ENCODE measurements at places on chromosomes 11 and 22.

DNA sequence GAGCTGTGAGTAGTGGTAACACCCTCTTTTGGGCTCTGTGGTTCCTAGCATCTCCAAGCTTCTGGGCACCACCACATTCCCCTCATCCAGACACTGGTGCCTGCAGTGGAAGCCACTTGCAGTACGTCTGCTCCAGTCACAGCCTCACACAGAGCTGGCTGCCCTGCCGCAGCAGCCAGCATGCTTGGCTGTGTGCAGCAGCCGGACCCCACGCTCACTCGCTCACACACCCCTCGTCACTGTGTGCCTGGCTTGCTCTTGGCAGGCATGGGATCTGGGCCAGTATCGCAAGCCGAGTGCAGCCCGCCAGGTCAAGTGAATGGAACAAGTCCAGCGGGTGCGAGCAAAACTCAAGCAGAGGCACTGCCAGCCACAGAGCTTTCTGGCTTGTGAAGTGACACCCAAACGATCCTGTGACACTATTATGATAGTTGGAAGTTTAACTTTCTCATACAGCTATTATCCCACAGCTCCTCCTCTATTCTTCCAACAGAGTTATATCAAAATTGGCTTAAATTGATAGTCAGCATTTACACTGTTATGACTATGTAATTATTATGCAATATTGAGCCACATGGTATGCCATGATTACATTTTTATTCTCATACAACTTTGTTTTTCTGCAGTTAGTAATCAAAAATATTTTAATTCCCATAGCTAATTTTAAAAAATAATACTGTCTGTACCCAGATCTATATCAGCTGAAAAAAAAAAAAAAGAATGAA, 89.0 kb downstream of the CCDC73 start:
- no peak for DNase-seq

DNA sequence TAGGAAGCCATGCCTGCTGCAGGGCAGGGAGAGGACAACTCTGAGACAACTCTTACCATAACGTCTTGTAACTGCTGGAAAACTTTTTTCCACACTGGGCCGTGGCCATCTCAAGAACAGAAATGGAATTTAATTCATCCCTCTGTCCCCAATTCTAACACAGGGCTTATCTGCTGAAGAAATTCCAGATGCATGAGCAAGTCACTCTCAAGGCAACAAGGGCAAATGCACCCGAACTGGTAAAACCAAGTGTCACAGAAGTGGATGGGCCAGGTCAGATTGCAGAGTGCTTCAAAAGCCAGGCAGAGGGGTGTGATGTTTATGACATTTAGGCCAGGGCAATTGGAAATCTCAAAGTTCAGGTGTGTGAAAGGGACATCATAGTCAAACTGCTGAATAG, 7.4 kb downstream of the SMPD1 start:
- no peak for DNase-seq

- DNase-seq, result no peak
These were observed 66.7 kb downstream of the RAB30 start for GRCh38 chr11:83004746-83005556.

- peak; percentile 71 for DNase-seq
These were observed 21.1 kb downstream of the SERPINH1 start for GRCh38 chr11:75582895-75583717.

GRCh38 chr11:43130616-43131015, 181.2 kb upstream of the API5 start:
- no peak for DNase-seq

- no peak for DNase-seq
These were observed 1.3 kb downstream of the TMEM86A start for GRCh38 chr11:18699848-18700261.

DNA sequence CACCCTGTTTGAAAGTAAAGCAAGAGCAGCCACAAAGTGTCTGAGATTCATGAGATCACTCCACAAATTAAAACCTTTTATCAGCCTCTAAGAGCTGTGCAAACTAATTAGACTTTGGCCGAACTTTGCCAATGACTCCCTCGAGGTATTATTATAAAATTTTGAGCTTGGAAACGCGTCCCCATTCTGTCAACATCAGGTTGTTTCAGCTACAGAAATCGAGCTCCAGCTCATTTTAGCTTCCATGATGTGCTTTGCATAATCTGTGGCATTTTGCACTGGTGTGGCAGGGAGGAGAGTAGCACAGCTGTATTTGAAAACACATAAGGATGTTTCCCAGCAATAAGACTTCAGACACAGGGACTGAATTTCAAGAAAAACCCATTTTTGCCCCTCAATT, 872.2 kb downstream of the NTM start:
- DNase-seq, result no peak

DNA sequence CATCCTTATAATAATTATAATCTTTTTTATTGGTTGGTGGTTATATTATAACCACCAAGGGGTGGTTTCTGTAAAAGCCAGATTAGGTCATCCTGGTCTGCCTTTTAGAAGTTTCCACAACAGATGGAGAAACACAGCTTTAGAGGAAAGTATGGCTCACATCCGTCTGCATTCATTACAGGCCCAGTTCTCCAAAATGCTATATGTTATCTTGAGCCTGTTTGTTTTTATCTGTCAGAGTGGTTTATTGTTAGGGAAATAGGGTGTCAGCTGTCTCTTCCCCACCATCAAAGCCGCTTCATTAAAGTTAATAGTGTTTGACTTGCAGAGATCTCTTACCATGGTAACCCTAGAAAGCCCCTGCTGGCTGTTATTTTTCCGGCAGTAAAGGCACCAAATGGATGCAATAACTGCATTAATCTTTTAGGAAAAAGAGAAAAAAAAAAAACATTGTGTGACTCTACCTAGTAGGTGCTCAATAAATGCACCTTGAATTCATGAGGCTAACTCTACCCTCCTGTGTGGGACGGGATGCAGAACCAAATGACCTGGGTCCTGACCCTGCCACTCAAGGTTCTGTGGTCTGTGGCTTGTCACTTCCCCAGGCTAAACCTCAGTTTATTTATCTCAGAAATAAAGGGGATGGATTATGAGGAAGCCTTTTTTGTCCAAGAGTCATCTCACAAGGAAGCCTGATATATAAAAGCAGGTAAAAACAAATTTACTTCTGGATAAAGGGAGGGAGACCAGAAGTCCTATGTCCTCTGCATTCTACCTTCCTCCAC, 118.3 kb downstream of the WT1 start:
- no peak for DNase-seq

- DNase-seq, result no peak
These were observed 13.9 kb downstream of the RTN4RL2 start for GRCh38 chr11:57474017-57474802.

GRCh38 chr11:69750108-69750850, 24.9 kb downstream of the FGF4 start:
- DNase-seq, result no peak

DNA sequence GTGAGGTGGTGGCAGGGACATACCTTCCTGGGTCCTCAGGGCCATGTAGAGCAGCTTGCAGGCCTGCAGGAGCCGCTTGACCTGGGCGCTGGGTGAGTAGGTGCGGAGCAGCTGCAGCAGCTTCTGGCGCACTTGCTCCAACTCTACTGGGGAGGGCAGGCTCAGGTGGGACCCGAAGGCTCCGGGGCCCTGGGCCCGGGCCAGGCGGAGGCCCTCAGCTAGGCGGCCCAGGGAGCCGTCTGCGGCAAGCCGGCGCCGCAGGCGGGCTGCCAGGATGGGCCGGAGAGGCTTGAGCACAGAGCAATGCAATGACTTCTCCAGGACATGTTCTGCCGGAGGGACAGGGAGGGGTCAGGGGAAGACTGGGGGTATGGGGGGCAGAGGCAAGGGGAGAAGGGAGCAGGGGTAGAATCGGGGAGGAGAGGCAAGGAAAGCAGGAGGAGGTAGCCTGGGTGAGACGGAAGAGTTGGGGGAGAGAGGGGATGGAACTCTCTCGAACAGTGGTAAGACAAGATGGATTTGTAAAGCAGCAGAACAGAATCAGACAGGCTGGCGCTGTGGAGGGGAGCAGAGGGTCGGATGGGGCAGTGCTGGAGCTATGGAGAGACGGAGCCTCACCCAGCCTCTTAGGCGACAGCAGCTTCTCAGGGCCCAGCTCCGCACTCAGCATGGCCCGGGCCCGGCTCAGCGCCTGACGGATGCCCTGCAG, 2.2 kb downstream of the RIN1 start:
- no peak for DNase-seq

DNA sequence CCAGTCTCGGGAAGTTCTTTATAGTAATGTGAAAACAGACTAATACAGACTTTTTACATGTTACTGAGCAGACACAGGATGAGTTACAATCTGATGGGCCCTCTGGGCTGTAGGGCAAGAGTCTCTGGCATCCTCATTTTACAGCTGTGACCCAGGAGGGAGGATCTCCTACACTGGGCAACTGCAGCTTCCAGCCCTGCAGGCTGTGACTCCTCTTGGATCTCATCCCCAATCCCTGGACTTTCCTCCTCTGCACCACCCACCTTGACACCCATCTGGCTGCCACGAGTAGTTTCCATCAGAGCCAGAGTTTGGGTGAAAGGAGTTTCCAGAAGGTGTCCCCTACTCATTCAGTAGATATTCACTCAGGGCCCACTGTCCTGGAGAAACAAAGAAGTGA, 48.9 kb upstream of the MYEOV start:
- peak; percentile 12 for DNase-seq

GRCh38 chr11:83671289-83671688, 385.1 kb upstream of the CCDC90B start:
- no peak for DNase-seq

DNA sequence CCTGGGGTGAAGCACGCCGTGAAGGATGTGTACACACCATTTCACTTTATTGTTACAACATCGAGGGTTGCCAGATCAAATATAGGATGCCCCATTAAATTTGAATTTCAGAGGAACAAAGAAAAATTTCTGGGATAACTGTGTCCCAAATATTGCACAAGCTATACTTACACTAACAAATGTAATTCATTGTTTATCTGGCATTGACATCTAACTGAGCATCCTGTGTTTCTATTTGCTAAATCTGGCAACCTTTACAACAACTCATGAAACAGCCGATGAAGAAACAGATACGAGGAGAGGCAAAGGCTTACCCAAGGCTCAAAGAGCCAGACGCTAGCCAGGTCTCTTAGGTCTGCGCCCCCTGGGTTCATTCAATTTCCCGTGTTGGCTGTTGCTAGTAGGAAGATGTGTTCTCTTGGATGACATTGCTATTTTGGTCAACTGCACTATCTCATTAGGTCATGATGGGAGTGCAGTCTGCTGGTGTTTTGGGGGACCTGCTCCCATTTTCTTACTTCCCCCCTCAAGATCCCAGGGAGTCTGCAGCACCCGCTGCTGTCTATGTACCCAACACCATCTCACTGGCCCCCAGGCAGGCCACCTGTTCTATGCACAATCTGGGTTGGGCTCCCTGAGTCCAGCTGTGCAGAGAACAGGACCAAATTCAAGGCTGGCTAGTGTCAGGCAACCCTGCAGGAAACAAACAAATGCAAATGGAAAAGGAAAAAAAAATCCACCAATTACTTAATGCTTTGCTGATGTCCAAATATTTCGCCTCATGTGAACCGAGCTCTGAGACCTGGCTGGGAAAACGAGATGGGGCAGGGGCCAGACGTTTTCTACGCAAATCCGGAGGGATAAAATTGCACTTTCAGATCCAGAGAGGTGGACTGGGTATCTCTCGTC, 560.9 kb downstream of the MIAT start:
- DNase-seq, result no peak

GRCh38 chr11:95556342-95557163, 233.0 kb downstream of the FAM76B start:
- DNase-seq, result no peak

- peak; percentile 78 for DNase-seq
These were observed 4.7 kb upstream of the NEAT1 start for GRCh38 chr11:65417702-65418430.

DNA sequence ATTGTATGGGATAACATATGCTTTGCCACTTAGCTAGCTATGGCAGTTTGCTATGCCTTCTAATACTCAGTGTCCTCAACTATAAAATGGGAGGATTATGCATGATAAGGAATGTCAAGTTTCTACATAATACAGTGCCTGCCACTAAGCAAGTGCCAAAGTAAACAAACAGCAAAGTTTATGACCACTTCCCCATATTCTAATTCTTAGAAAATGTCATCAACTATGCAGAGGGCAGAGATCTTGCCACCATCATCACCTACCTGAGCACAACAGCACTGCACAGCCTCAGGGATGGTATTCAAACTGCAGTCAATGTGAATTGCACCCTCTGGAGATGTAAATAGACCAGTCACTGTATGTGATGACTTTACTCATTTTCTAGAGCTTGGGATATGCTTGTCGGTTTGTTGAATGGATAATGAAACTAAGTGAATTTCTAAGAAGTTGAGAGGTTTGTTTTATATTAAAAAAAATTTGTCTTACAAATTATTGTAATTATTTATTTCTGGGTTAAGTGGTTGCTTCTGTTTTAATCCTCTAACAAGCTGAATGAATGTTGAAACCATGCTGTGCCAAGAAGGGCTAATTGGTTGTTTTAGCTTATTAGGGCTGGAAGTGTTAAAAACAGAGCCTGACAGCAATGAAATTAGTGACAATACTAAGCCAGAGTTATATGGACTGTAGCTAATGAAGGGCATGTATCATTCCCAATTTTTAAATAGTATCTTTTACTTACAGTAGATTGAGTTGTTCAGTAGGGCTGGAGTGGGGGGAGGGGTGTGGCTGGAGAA, 398.4 kb downstream of the CNTN5 start:
- no peak for DNase-seq

- DNase-seq, result no peak
These were observed 51.3 kb downstream of the ADM start for GRCh38 chr11:10356161-10356560.

DNA sequence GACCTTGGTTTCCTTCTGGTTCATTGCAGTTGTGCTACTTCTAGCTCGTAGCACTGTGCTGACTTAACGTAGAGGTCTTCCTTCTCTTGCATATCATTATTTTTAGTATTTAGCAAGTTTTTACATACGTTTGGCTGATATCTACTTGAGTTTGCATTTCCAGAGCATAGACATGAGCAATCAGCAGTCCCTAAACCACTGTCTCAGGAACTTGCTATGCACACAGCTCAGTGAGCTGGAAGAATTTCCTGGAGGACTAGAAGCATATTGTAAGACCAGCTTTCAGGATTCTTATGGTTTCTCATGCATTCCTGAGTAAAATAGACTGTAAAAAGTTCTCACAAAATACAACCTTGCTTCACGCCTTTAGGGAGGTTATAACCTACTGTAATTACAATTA, 226.7 kb upstream of the PDGFD start:
- DNase-seq, result no peak

GRCh38 chr11:88813233-88813915, 252.4 kb downstream of the GRM5 start:
- no peak for DNase-seq

GRCh38 chr22:28143961-28144745, 225.1 kb upstream of the PITPNB start:
- DNase-seq, result no peak

- DNase-seq, result no peak
These were observed 14.9 kb downstream of the EHD1 start for GRCh38 chr11:64863391-64864060.

Measured in activated CD8-positive, alpha-beta memory T cell treated with anti-CD3 and anti-CD28 coated beads, Interleukin-2, amount 50 U/mL, for 48 hours (primary cell).